ENCODE measurements at places on chromosomes 11 and 22.
A peak's percentile ranks its signal among the peaks of the same experiment; 100 is the strongest.

DNA sequence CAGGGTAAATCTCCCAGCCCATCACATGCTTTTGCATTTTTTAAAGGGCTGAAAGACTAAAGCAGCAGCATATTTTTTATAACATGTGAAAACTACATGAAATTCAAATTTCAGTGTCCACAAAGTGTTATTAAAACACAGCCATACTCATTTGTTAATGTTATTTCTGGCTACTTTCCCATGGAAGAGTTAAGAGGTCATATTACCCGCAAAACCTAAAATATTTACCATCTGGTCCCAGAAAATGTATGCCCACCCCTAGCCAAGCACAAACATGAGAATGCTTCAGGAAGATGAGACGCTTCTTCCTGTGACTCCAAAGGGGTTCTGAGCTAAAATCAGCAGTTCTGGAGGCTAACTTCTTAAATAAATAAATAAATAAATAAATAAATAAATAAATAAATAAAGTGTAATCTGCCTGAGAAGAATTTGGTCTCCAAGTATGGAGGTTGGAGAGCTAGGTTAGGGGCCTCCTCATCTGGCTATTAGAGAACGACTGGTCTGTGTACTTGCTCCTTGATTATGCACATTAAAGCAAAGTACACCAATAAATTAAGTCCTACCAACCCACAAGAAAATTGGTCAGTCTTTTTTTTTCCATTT lies 9.7 kb downstream of the IMMP1L start:
- no peak overlapping the region for H3K27ac ChIP-seq
- H3K4me1 ChIP-seq: no peaks in the 10 kb centered on the region
- no peak overlapping the region for H3K4me3 ChIP-seq
- no peaks in the 10 kb centered on the region for H3K36me3 ChIP-seq
- DNase-seq: no peak
- no peaks in the 10 kb centered on the region for H3K27me3 ChIP-seq

- no peak overlapping the region for H3K27ac ChIP-seq
- no peak overlapping the region for H3K4me3 ChIP-seq
- H3K27me3 ChIP-seq: no peaks in the 10 kb centered on the region
- H3K4me1 ChIP-seq: no peaks in the 10 kb centered on the region
- no peaks in the 10 kb centered on the region for H3K36me3 ChIP-seq
Measured at GRCh38 chr11:3412837-3413236, 33.9 kb upstream of the ZNF195 start.

DNA sequence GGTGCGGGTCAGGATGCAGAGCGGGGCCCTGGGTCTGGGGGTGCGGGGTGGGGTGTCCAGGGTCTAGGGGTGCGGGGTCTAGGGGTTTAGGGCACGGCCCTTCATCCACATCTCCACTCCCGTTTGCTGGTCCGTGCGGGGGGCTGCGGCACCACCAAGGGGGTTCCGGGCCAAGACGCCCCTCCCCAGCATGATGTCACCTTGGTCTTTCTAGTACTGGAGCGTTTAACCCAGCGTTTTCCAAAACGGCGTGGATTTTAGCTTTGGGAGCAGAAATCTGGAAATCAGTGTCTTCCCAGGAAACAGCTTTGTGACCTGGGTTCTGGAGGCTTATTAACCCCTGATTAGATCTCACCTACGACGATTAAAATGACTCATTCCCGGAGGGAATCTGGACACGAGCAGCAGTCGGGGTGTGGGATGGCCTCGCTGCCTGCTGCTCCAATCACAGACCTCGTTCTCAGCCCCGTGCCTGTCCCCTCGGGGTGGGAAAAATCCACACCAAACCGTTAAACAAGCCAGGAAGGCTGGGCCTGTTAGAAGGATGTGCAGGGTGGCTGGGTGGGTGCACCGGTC lies 759 bp downstream of the AP2A2 start:
- no peaks in the 10 kb centered on the region for H3K27me3 ChIP-seq
- DNase-seq: no peak
- no peaks in the 10 kb centered on the region for H3K36me3 ChIP-seq
- H3K27ac ChIP-seq: peak overlapping the region; percentile 69

DNA sequence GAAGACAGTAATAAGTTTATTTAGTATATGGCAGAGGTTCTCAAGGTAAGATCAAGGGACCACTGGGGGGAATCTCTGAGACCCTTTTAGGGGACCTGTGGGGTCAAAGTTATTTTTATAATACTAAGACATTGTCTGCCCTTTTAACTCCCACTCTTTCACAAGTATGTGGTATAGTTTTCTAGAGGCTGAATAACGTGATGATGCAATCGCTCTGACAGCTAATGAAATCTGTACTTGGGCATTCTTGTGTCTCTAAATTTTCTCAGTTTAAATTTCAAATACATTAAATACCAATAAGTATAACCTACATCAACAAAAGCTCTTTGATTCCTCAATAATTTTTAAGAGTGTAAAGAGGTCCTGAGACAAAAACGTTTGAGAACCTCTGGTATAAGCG lies 147.9 kb downstream of the ATG16L2 start:
- no peak overlapping the region for H3K27ac ChIP-seq
- H3K27me3 ChIP-seq: no peaks in the 10 kb centered on the region
- no peaks in the 10 kb centered on the region for H3K4me1 ChIP-seq
- H3K36me3 ChIP-seq: no peaks in the 10 kb centered on the region

DNA sequence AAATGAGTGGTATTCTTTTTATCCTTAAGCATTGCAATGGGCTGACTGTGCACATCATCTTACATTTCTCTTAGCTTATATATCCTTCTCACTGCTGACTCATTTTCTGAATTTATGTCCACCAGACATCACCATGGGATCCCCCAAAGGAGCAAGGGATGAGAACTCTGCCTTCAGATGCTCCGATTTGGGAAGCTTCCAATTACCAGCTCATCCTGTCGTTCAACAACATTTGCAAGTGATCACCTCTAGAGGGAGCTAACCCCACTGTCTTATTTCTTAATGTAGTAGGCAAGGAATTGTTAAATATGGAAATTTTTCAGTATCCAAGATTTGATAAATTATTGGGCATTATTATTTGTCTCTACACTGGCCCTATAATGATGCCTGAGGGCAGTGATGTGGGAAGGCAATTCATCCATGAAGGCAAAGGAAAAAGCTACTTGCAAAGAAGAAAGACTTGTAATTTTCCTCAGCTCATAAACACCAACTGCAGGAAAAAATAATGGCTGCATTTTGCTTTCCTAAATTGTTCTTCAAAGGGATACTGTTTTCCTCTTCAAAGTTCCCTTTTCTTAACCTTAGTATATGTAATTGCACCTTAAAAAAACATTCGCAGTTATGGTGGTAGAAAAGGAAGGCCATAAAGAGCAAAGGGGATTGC lies 102.4 kb upstream of the FSHB start:
- H3K36me3 ChIP-seq: no peaks in the 10 kb centered on the region
- H3K4me3 ChIP-seq: no peak overlapping the region
- H3K27ac ChIP-seq: no peak overlapping the region
- no peaks in the 10 kb centered on the region for H3K4me1 ChIP-seq

- H3K27me3 ChIP-seq: no peaks in the 10 kb centered on the region
- no peak for DNase-seq
- no peak overlapping the region for H3K27ac ChIP-seq
- H3K36me3 ChIP-seq: no peaks in the 10 kb centered on the region
Measured at GRCh38 chr11:6652182-6652581, 3.4 kb downstream of the DCHS1 start.

GRCh38 chr22:46374663-46375474 lies 39.4 kb downstream of the TRMU start:
- DNase-seq: no peak
- H3K4me1 ChIP-seq: peaks cover 20% of the 10 kb centered on the region
- H3K4me3 ChIP-seq: no peak overlapping the region
- no peaks in the 10 kb centered on the region for H3K27me3 ChIP-seq
- H3K36me3 ChIP-seq: no peaks in the 10 kb centered on the region

- no peaks in the 10 kb centered on the region for H3K27me3 ChIP-seq
- H3K27ac ChIP-seq: no peak overlapping the region
- H3K36me3 ChIP-seq: no peaks in the 10 kb centered on the region
- no peak for DNase-seq
Measured at GRCh38 chr11:110000031-110000502, 93.1 kb upstream of the ZC3H12C start.

GRCh38 chr11:94581926-94582325 lies 14.8 kb downstream of the PIWIL4 start:
- no peaks in the 10 kb centered on the region for H3K36me3 ChIP-seq
- H3K4me3 ChIP-seq: no peak overlapping the region
- H3K4me1 ChIP-seq: no peaks in the 10 kb centered on the region
- no peaks in the 10 kb centered on the region for H3K27me3 ChIP-seq
- no peak overlapping the region for H3K27ac ChIP-seq

GRCh38 chr22:34414467-34415440 lies 494.5 kb upstream of the LARGE1 start:
- DNase-seq: no peak
- H3K4me3 ChIP-seq: no peak overlapping the region
- no peaks in the 10 kb centered on the region for H3K27me3 ChIP-seq
- no peaks in the 10 kb centered on the region for H3K36me3 ChIP-seq
- H3K27ac ChIP-seq: no peak overlapping the region

- H3K4me3 ChIP-seq: no peak overlapping the region
- H3K27ac ChIP-seq: no peak overlapping the region
- no peaks in the 10 kb centered on the region for H3K36me3 ChIP-seq
- H3K4me1 ChIP-seq: peaks cover 3% of the 10 kb centered on the region
- DNase-seq: peak; percentile 75
Measured at GRCh38 chr22:23849009-23850006, 8.4 kb upstream of the SLC2A11 start.

GRCh38 chr11:64875369-64876228 lies 2.8 kb downstream of the EHD1 start:
- H3K36me3 ChIP-seq: peaks cover 31% of the 10 kb centered on the region
- peak overlapping the region; percentile 85 for H3K27ac ChIP-seq
- H3K27me3 ChIP-seq: no peaks in the 10 kb centered on the region
